ENCODE measurements at places on chromosomes 16 and 17.

DNA sequence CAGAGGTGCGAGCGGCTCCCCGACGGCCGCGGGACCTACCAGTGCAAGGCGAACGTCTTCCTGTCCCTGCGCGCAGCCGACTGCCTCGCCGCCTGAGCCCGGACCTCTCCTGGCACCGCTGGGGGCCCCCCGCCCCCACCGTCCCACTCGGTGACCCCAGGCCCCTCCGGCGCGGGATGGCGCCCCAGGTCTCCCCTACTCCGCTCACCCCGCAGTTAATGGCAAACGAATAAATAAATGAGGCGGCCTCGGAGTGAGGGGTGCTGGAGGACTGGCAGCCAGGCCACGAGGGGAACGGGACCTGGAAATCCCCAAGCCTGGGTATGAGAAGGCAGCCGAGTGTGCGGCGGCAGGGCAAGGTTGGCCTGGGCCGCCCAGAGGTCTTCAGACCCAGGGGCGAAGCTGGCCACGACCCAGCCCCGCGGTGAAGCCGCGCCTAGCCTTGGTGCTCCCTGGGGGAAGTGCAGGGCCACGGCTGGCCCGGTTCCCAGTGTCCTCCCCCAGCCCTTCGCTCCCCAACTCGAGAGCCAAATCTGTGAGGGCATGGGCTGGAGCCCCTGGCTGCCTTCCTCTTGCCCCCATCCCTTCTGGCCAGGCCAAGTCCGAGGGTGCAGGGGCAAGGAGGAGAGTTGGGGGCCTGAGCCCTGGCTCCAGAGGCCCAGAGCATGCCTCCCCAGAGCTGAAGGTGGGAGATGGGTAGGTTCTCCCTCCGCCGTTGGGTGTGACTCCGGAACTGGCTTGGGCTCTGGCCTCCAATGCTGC, 796 bp downstream of the NPB start:
- no peak for DNase-seq

- no peak for DNase-seq
Observed at GRCh38 chr17:35087731-35088355, 24.3 kb upstream of the RFFL start.

- no peak for DNase-seq
Observed at GRCh38 chr16:58197314-58198012, 443 bp downstream of the CSNK2A2 start.

GRCh38 chr16:27214084-27214961, 11.0 kb downstream of the KDM8 start:
- no peak for DNase-seq

DNA sequence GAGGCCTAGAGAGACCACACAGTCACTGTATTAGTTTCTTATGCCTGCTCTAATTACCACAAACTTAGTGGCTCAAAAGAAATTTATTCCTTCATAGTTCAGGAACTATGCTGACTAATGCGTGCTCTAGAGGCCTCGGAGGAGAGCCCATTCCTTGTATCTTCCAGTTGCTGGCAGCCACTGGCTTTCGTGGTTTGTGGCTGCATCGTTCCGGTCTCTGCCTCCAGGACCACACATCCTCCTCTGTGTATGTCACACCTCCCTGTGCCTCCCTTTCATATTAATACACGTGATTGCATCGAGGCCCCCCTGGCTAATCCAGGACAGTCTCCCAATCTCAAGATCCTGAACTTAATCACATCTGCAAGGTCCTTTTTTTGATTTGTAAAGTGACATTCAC, 16.9 kb upstream of the MYLK3 start:
- no peak for DNase-seq

GRCh38 chr16:48054881-48055601, 100.8 kb downstream of the ABCC12 start:
- DNase-seq: peak; percentile 26

DNA sequence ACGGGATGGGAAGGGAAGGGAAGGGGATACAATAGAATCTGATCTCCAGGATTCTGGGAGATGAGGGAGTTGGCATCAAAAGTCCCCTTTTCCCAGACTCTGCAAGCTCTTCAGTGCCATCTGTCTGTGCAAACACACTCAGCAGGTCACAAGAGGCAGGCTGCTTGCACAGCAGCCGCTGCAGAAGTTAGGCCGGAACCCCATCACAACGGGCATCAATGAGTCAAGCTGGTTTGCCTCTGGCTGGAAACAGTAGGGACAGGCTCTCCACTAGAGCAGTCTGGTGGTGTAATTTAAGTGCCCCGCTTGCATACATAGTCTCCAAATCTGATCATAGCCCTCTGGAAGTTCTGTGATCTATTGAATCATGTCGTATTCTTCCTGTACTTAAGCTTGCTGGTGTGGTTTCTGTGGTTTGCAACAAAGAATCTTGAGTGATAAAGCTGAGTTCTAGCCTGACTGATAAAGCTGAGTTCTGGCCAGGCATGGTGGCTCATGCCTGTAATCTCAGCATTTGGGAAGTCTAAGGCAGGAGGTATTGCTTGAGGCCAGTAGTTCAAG, 33.7 kb upstream of the KDM8 start:
- DNase-seq: no peak

- DNase-seq: no peak
Observed at GRCh38 chr16:89922477-89922883, 662 bp upstream of the TUBB3 start.

GRCh38 chr17:32124985-32125847, 17.1 kb upstream of the RHOT1 start:
- no peak for DNase-seq

DNA sequence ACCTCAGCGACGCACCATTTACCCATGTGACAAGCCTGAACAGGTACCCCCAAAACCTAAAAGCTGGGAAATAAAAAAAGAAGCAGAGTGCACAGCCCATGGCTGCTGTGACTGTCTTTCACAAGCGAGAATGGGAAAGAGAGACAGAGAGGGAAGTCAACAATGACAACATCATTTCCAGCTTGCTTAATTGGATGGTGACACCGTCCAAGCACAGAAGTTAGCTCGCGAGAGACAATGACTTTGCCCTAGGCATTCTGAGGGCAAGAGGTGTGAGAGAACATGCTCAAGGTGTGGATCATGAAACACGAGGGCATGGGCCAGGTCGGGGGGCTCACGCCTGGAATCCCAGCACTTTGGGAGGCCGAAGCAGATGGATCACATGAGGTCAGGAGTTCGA, 19.3 kb upstream of the NSMCE1 start:
- no peak for DNase-seq

DNA sequence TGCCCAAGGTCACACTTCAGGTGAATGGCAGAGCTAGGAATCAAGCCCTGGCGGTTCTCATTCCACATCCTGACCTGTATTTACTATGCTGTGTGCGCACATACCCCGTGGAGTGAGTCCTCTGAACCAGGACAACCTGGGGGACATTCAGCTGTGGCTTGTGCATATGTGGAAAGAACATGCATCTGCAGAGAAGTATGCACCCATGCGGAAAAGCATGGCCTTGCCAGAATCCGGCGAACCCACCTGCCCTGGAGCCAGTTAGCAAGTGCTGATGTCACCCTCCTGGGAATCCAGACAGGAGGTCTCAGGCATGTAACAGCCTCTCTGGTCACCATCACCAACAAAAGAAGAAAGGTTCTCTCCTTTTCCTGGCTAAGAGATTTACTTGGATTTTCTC, 1.9 kb downstream of the RASL10B start:
- no peak for DNase-seq

DNA sequence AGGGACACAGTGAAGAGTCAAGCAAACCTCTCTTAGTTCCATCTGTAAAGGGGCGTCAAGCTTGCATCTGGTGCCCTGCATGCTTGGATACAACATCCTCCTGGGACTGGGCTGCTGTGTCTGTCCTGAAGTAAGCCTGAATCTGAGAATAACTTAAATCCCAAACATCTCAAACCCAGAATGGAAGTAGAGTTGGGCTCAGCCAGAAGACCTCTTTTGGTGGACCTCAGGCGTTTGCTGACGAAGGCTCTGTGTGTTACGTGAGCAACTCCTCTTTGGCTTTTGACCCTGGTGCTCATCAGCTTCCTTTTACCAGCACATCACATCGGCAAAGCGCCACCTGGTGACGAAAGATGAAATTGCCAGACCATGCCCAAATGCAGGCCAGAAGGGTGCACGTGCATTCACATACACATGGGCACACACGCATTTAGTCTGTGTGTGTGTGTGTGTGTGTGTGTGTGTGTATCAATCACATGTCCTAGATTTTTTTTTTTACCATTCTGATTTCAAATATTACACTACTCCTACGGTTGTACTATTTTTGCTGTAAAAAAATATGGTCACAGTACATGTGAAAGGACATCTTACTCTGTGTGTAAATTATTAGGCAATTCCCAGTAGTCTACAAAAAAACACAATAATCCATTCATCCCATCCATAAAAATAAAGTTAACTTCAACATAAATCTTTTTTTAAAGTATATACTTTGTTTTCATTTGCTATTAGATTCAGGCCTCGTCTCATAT, 41.1 kb upstream of the FOXJ1 start:
- peak; percentile 64 for DNase-seq

DNA sequence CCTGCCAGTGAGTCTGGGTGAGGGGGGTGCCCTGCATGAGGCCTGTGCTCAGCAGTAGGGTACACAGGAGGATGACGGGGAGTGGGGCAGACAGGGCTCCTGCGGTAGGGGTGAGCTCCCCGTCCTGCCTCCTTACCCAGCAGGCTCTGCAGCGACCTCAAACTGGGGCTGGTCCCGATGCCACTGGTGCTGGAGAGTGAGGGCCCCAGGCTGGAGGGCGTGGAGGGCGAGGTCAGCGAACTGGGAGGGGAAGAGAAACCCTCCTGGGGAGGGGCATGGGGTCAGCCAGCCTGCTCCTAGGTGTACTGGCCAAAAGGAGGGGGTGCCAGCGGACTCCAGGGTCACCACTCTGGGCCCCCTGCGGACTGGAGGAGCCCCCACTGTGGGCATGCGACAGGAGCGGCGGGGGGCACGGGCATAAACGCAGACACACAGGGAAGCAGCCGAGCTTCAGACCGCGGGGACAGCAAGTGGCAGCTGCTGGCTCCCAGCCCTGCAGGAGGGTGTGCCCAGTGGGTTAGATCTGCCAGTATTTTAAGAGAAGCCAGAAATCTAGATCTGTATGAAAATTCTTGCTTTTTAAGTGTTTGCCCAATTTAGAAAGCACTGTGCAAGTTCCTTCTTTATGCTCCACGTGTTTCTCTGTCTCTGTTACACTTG, 9.0 kb upstream of the VASN start:
- no peak for DNase-seq

DNA sequence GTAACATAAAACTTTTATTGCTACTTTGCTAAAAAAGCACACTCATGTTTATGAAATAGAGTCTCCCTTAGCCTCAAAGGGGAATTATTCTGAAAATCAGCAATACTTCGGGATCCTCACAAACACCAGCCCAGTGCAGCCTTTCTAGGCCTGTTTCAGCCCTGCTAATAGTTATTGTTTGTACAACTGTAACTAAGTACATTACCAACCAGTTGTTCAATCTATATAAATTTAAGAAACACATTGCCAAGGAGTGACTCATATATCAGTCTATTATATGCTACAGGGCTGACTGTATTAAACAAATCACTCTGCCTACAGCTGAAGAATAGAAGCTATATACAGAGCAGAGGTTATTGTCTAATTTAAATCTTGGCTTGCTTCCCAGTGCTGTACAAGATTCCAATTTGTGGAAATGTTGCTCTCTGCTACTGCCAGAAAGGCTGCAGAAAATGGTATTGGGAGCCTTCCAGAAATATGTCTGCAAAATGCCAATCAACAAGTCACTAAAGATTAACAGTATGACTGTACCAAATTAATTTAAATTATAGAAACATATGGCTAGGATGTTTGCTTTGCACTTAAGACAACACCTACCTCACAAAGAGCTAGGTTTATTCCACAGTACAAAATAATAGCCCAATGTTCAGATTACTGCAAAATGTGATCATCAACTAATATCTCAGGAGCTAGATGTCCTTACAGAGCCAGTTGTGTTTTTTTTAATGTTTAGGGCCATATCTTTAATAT, 49.7 kb downstream of the TOX3 start:
- no peak for DNase-seq

- DNase-seq: no peak
Observed at GRCh38 chr17:46898364-46898763, 24.6 kb upstream of the GOSR2 start.

- no peak for DNase-seq
Observed at GRCh38 chr16:58324792-58325191, 30.0 kb upstream of the PRSS54 start.

DNA sequence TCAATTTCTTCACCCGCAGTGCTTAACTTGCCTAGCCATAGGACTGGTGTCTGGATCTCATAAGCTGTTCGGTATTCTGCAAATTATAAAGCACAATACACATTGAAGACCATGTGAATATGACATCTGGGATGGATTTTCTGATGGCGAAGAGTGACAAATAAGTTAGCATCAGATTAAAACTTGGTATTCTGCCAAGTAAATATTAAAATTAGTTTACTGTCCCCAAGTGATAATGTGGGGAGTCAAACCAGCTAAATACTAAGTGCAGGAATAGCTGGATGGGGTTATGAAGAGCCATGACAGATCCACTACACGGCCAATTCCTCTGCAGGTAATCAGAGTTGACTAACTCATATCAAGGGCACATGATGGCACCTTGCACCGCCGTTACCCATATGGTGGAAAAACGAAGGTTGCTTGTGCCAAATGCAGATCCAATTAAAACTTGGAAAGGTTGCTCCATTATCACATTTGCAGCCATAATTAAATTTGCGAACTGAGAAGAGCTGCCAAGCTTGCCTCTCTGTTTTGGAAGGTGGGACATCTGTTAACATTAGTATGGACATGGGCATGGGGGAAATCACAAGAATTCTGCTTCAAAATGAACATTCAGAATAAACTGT, 114.9 kb upstream of the TOM1L1 start:
- no peak for DNase-seq

GRCh38 chr17:42853597-42853967, 2.6 kb downstream of the AOC3 start:
- DNase-seq: no peak

DNA sequence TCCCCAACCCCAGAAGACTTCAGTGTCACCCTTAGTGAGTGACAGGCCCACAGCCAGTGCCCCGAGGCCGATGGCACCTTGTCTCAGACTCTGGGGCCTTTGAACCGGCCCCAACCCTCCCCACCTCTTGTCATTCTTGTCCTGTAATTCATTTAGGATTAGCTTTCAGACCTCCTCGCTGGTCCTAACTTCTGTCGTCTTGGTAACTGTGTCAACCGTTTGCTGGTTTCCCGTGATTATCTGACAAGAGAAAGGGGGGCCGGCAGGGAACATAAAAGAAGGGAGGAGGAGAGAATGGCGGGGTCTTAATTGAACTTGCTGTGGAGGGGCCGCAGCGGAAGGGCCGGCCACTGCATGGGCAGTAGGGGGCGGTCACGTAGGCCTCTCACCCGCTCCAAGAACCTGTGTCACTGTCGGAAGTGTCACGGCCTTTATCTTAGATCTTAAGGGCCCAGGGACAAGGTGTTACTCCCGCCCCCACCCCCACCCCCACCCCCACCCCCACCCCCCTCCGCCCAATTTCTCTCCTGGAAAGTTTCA, 46.5 kb upstream of the GSE1 start:
- DNase-seq: no peak

DNA sequence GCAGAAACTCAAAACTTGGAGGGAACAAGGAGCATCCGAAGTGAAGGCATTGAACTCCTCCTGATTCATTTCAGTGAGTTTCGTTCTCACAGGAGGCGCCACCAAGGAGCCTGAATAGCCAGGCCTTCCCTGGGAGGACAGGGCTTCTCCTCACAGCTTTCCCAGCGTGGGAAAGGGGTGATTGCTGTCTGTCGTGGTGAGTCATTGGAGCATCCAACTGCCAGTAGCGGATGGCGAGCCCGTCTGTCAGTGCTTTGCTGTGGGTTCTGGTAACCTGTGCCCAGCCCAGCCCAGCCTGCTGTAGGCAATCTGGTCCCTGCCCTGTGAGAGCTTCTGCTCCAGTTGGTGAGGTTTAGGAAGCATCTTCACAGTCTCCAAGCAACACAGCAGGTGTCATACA, 28.3 kb downstream of the PLCD3 start:
- DNase-seq: no peak

GRCh38 chr16:53457670-53458069, 23.4 kb downstream of the RBL2 start:
- DNase-seq: peak; percentile 60

Measured in GM18507 (cell line).